ENCODE measurements at places on chromosomes 16 and 17.

GRCh38 chr16:19223235-19224170, 55.5 kb downstream of the SYT17 start:
- peak; percentile 50 for DNase-seq

DNA sequence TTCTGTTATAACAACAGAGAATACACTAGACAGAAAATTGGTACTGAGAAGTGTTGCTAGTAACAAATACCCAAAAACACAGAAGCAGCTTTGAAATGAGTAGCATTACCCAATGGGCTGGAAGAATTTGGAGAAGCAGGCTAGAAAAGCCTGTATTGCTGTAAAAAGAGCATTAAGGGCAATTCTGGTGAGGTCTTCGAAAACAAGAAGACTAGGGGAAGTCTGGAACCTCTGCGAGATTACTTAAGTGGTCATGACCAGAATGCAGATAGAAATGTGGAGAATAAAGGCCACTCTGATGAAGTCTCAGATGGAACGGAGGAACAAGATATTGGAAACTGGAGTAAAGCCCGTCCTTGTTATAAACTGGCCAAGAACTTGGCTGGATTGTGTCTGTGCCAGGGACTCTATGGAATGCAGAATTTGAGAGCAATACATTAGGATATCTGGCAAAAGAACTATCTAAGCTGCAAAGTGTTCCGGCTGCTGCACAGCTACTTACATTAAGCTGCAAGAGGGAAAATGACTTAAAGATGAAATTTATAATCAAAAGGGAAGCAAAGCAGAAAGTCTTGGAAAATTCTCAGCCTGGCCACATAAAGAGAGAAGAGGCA, 44.9 kb upstream of the PEMT start:
- DNase-seq, result no peak

GRCh38 chr16:79250502-79251098, 349.9 kb downstream of the MAF start:
- no peak for DNase-seq

GRCh38 chr17:47882247-47882646, 13.8 kb upstream of the SP2 start:
- DNase-seq, result no peak

- DNase-seq, result no peak
These were observed 56.9 kb upstream of the TEKT3 start for GRCh38 chr17:15398291-15398690.

DNA sequence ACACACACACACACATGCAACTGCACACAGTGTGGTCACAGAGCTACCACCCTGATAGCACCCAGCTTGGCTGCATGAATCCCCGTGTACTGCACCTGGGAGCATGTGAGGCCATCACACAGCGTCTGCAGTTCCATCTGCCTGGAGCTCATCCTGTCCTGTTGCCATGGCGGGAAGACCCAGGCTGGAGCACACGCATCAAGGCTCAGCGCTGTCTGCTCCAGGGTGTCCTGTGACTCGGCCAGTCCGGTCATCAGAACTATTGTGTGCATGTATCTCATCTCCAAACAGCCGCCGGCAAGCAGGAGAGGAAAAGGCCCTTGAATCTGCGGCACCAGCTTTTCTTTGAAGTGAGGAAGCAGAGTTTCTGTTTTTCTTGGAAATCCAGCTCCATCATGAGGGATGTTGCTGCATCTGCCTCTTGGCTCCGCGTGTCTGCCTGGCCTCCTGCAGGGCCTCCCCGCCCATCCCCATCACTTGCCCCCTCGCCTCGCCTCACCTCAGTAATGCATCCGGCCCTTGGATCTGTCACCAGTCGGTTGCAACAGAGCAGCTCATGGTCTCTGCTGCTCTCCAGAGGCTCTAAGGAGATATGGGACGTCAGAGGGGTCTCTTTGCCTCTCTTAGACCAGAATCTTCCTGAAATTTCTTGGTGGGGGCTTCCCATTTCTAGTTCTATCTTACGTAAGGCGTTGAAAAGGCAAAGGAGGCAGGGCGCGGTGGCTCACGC, 23.7 kb downstream of the CACNG4 start:
- DNase-seq, result no peak

DNA sequence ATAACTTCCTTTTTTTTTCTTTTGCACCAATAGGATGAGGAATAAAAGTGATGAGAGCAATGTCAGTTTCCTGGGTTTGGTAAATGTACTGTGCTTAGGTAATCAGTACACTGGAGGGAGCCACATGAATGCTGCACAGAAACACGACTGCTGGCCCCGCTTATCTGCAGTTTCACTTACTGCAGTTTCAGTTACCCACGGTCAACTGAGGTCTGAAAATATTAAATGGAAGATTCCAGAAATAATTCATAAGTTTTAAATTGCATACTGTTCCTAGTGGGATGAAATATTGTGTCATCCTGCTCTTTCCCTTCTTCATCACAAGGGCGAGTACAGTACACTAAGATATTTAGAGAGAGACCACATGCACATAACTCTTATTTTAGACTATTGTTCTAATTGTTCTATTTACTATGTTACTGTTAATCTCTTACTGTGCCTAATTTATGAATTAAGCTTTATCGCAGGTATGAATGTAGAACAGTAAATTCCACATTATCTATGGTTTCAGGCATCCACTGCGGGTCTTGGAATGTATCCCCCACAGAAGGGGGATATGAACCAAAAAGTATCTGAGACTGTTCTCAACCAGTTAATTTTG, 6.4 kb upstream of the LGALS3BP start:
- DNase-seq, result no peak

DNA sequence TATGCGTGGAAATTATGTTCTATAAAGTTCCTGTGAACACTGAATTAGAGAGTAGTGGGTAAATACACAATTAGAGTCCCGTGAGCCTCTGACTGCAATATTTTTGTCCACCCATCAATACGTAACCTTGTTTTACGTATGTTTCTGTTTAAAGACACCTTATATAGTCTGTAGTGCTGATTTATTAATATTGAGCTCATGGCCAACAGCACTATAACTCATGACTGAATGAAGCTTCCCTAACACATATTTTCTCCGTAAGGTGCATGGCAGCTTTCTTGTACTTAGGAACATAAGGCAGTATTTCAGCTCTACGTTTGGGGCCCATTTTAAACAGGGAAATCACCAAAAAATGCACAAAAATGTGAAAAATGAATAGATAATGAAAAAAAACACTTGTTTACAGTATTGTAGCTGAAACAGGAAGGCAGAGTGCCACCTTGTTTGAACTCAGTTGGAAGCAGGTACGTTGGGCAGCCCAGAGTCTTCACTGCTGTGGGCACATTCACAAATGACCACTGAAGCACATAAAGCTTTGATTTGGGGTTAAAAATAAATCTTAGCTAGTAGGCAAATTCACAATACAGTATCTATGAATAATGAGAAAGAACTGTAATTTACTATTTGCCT, 108.5 kb downstream of the CNTNAP4 start:
- DNase-seq, result no peak

GRCh38 chr16:67173808-67174705, 3.7 kb downstream of the NOL3 start:
- no peak for DNase-seq

DNA sequence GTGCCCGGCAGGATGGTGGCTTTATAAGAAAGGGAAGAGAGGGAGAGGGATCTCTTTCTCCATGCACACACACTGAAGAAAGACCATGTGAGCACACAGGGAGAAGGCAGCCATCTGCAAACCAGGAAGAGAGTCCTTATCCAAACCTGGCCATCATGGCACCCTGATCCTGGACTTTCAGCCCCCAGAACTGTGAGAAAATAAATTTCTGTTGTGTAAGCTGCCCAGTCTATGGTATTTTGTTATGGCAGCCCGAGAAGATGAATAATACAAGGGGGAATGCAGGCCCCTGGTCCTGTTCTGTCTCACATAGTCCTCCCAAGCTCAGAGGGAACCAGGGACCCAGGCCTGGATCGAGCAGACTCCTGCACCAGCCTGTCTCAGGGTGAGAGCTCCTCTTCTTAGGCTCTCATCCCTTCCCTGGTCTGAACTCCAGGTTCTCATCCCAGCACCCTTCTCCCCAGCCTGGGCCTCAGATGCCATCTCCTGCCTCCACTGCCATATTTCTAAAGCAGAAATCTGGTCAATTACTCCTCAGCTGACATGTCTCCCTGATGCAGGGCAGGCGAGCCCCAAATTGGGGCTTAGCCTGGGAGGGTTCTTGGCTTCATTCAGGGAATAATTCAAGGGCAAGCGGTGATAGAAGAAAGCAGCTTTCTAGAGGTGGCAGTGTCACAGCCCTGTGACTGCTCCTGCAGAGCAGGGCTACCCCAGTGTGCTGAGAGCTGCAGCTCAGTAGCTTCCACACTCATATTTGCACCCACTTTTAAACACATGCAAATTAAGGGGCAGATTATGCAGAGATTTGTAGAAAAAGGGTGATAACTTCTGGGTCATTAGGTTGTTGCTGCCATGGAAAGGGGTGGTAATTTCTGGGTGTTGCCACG, 28.8 kb downstream of the IGFBP4 start:
- DNase-seq, result no peak

GRCh38 chr17:39792526-39793221, 54.9 kb downstream of the GRB7 start:
- DNase-seq, result no peak

DNA sequence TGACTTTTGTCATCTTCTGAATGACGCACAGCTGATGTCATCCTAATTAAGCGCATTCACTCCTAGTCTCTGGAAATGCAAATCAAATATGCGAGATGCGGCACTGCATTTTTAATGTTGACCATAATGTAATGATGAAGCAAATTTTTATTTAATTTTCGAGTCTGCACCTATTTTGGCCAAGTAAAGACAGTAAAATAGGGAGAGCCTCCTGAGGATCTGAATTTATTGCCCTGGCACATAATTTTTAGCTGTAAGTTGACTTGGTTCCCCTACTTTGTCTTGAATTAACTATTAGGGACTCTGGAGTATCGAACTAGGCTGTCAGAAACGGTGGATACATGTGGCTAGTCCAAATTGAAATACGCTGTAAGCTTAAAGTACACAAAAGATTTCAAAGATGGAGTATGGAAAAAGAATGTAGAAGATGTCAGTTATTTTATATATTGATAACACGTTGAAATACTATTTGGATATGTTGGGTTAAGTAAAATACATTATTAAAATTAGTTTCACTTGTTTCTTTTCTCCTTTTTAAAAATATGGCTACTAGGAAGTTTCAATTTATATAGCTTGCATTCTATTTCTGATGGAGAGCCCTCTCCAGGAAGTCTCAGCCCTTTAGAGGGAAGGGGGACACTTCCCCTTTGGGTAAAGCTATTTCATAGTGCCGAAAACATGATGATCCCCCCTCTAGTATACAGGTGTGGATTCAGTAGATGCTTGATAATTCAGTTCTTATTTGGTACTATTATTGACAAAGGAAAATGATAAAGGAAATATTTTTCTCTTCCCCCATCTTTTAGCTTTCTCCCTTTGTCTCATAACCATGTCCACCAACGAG, 991 bp downstream of the KPNA2 start:
- no peak for DNase-seq

- DNase-seq, result no peak
These were observed 58.7 kb downstream of the RTN4RL1 start for GRCh38 chr17:1966274-1967086.

GRCh38 chr17:81295031-81295675, at the start of gene SLC38A10:
Gene SLC38A10, minus strand, starts transcription at chr17:81295307. Its CDS starts 386 bp downstream, at chr17:81294921.
- peak; percentile 79 for DNase-seq

DNA sequence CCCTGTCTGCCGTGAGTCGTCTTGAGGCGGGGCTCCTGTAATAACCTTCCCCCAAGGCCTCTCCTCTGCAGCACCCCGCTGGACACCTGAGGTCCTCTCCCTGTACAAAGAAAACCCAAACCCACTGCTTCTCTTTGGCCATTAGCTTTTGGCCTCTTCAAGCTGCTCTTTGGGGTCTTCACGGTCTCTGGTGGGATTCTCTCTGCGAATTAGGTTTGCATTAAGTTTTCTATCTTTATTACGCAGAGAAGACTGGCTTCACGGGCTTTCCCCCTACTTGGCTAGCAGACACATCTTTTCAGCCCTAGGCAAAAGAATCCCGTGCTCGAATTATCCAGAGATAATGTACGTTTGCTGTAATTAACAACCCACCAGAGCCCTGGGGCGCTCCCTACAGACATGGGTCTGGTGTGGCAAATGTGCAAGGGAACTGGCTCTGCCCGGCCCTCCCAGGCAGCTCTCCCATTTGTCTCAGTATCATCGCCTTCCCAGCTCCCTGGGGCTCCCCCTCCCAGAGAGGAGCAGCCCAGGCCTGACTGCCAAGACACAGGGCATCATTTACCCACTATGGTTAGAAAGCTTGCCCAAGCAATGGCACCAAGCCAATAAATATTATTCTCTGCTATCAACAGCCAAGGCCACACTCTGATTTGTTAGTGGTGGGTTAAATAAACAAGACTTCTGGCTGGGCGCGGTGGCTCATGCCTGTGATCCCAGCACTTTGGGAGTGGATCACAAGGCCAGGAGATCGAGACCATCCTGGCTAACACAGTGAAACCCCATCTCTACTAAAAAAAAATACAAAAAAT, 24.7 kb upstream of the KLHDC4 start:
- DNase-seq, result no peak

DNA sequence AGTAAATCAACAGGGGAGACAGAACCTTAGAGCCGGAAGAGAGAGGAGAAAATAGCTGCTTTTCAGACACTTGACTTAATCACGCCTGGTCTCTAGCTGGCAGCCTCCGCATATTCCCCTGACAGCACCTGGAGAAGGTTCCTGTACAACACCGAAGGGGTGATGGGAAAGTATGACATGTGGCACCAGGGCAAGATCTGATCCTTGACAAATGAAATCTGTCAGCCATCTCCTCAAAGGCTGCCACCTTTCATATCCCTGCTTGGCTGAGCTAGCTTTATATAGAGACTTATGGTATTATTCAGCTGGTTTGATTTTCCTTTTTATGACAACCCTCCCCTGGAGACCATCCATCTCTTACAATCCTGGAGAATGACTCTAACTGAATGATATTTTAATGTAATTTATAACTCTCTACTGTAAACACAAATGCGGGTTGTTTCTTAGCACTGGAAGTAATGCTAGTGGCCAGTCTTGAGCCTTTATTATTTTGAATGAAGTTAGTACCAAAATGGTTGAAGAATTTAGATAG, 1205.3 kb upstream of the CDH8 start:
- no peak for DNase-seq

DNA sequence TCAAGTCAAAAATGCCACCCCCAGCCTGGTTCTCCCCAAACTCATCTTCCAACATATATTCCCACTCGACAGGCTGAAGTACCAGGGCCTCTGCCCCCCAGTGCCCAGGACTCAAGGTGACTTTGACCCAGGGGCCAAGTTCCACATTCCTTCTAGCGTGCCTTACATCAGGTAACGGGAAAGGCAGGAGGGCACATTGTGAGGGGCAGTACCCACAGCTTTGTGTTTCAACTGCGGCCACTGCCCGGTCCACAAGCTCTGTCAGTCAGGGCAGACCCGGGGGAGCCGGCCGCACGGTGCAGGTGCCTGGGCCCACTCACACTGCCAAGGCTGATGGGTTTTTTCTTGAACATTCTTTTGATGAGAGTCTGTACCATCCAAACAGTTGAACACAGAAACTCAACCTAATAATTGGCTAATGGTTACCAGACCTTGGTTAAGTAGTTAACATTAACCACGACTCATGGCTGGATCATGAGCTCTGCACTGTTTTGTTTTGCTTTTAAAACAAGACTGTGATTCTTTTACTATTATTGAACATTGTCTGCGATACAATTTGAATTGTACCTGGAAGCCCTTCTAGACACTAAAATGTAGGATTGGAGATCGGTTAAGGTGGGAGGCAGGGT, 17.6 kb downstream of the ACE start:
- DNase-seq, result no peak
